Glomerular endothelial cell (primary cell): ENCODE measurements at places on chromosomes 12 and 14.

- DNase-seq: no peak
These were observed 94.7 kb upstream of the OR4E1 start for GRCh38 chr14:21768116-21768874.

- no peak for DNase-seq
These were observed 24.7 kb downstream of the RTRAF start for GRCh38 chr14:52013984-52014600.

DNA sequence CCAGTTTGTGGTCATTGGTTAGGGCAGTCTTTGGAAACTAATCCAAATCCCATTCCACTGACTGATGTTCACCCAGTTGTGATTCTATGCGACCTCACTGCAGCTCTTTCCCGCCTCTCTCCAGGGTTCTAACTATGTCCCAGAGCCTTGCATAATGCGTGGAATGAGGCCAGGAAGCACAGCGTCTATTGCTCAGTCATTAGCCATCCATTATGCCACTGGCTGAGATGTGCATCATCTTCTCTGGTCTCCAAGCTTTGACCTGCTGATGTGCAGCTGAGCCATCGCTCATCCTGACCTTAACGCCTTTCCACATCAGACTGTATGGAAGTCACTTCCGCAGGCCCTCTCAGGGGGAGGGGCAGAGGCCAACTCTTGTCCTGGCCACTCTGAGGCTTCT is 115.4 kb upstream of the VRK1 start:
- no peak for DNase-seq

DNA sequence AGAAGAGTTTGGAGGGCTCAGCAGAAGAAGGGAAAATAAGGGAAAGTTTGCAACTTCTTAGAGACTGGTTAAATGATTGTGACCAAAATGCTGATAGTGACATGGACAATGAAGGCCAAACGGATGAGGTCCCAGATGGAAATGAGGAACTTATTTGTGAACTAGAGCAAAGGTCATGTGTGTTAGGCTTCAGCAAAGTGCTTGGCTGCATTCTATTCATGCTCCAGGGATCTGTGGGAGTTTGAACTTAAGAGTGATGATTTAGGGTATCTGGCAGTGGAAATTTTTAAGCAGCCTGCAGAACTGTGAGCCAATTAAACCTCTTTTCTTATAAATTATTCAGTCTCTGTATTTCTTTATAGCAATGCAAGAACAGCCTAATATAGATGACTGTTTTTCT is 88.9 kb upstream of the ARHGAP5 start:
- DNase-seq: no peak

GRCh38 chr12:72330784-72331183 is 58.6 kb downstream of the TRHDE start:
- DNase-seq: no peak

DNA sequence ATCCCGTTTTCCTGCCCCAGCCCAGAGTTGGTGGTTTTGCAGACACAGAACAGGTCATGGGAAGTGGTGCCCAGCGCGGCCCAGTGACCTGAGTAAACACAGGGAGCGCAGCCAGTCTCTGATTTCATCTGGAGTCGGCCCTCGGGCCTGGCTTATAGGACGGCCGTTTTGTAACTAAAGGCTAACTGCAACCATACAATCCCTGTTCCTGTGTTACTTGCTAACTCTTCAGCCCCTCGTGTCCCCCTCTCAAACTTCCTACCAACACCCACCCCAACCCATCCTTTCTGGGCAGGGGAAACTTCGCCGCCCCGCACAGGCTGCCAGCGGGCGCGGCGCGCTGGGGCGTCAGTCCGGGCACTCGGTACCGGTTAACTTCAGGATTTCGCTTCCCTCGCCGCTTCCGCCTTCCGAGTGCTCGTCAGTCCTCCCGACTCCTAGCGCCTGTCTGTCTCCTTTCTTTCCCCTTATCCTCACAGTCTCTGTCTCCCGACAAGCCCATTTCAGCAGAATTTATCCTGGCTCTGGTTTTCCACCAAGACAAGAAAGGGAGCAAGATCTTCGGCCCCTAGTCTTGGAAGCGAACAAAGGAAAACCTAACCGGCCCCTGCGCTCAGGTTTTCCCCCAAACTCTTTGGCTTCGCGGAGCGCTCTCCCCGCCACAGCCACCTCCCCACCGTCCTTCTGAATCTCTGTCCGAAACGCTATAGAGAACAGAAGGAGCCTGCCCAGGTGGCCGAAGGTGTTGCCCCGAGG is 2.0 kb downstream of the SIX1 start:
- no peak for DNase-seq

DNA sequence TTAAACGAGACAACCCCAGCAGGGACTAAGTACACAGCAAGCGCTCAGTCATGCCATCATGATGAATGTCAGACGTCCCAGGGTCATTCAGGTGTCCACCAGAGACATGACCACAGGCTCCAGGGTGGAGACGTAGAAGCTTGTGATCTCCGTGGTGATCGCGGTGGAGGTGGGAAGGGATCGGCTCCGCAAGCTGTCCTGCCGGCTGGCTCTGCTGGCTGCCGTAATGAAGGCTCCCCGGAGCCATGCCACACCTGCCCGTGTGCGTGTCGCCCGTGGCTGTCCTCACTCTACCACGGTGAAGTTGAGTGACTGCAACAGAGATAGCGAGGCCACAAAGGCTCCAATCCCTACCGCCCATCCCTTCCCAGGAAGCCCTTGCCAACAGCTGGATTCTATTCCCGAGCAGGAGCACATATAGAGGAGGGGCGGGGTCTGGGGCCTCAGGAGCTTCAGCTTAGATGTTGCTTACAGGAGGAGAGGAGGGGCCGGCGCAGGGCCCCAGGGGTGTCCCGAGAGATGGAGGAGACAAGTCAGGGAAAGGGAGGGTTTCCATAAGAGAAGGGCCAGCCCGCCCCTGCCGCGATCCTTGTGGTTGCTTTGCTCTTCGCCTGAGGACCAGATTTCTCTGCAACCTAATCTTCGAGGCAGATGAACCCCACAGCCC is 332.6 kb upstream of the SFSWAP start:
- DNase-seq: no peak

GRCh38 chr12:75480469-75480949 is at the start of gene GLIPR1:
TSS of gene GLIPR1 (plus strand) at chr12:75480755. CDS start at chr12:75480881, 126 bp downstream.
- peak; percentile 89 for DNase-seq

GRCh38 chr14:96847451-96847850 is 50.3 kb downstream of the VRK1 start:
- no peak for DNase-seq

DNA sequence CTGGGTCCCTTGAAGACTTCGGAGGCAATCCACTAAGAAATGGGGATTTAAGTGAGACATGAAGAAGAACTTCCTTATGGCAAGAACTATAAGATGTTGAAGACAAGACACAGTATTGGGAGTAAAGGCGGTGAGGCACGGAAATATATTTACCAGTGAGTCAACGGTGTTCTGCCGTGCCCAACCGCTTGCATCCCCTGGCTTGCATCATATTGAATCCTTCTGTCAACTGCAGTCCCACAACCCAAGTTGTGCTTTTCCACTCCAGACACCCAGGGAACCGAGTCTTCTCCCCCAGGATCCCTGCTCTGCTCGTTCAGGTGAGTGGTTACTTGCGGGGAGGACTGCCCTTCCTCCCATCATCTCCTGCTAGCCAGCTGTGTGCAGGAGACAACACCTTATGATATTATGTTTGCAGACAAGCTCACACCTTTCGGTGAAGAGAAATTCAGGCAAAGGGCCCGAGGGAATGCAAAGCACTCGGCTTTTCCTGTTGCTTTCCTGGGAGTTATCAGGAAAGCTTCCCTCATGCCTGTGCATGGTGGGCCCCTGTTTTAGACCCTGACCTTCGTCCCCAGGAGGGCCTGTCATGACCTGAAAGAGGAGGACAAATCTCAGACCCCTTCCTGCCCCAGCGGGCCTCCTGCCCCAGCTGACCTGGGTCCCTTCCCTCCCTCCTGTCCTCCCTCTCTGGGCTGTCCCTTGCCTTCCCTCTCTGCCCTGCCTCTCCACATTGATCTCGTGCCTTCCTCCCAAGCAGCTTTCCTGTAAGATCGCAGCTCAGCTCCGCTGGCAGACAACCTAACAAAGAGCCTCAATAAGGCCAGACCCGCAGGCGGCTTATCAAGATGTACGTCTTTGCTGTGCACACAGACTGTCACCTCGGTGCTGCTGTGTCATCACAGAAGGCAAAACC is 4.3 kb upstream of the LRTM2 start:
- no peak for DNase-seq

DNA sequence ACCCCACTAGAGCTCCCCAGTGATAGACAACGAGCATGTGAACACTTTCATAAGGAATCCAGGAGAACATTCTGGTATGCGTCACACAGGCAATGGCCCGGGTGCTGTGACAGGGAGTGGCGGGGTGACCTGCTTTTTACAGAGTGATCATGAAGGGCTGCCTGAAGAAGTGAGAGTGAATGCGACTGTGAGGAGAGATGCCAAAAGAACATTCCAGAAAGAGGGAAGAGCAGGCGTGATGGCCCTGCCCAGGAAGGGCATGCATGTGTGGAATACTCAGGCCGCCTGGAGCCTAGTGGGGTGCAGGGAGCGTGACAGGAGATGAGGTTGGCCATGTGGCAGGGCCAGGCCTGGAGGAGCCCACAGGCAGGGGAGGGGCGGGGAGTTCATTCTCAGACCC is 53.8 kb downstream of the FZD10 start:
- DNase-seq: no peak

DNA sequence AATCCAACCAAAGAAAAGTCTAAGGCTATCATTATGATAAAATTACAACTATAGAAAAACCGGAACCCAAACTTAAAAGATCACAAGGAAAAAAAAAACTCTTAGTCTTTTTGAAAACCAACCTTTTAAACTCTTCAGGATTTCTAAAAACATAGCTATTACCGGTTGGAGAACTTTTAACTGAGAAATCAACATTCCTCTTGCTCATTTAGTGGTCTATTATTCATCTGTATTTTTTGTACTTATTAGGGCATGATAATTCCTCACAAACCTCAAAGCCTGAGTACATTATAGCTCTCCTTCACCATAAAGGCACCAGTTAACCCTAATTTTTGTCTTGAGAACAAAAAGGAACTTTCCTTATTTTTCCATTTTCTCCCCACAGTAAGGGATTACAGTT is 10.4 kb downstream of the LUM start:
- DNase-seq: no peak

GRCh38 chr12:98351089-98351488 is 164.3 kb upstream of the TMPO start:
- DNase-seq: no peak

- DNase-seq: no peak
These were observed 47.2 kb upstream of the PLEKHG3 start for GRCh38 chr14:64656986-64657385.

DNA sequence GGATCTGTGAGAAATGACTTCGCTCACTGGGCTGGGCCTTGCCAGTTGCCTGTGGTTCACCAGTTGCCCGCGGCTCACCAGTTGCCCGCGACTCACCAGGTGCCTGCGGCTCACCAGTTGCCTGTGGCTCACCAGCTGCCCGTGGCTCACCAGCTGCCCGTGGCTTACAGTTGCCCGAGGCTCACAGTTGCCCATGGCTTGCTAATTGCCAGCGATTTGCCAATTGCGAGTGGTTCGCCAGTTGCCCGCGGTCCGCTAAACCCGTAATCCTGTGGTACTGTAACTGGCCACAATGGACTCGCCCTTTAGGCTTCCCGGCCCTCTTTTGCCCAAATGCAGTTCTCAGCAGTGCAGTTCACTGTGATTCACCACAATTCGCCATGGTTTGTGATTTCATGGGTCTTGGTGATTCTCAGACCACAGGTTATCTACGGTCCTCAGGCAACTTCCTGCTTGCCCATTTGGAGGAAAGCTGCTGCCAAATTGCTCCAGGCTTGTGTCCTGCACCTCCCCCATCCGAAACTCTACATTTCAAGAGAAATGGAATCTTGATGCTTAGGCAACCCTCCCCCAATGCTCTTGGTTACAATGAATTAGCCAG is 15.0 kb upstream of the MEG3 start:
- no peak for DNase-seq

DNA sequence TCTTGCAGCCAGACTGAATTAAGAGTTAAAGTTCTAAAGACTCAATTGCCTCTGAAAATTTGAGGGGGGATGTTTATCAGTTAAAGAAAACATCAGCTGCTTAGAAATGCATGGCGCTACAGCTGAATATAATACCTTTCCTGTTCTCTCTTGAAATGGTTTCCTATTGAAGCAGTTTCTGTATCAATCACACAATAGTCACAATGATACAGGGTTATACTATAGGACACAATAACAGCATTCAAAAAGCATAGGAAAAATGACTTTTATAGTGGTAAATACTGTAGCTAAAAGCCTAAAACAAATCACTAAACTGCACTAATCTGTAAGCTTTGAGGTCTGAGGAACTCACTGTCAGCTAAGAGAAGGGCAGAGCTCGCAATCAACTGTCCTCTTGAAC is 15.2 kb downstream of the MDGA2 start:
- DNase-seq: no peak

DNA sequence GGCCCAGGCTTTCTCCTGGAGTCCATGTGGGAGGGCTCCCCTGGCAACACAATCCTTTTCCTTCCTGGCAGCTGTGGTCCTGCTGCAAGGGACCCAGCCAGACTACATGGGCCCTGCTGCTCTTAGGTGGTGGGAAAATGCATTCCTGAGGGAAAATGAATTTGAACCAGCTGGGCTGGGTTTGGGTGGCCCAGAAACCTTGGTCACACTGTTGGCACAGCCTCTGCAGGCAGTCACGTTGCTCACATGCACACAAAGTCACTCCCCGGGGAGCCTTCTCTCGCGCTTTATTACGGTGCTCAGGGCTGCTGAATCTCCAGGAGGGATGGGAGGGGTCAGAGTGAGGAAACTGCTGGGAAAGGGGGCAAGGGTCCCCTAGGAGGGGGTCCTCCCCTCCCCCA is 17.2 kb downstream of the PLEKHG3 start:
- no peak for DNase-seq

GRCh38 chr14:97109234-97109633 is 312.1 kb downstream of the VRK1 start:
- no peak for DNase-seq

GRCh38 chr12:120089105-120089504 is 27.4 kb downstream of the RAB35 start:
- no peak for DNase-seq

GRCh38 chr12:104280717-104281458 is 22.7 kb upstream of the EID3 start:
- no peak for DNase-seq

DNA sequence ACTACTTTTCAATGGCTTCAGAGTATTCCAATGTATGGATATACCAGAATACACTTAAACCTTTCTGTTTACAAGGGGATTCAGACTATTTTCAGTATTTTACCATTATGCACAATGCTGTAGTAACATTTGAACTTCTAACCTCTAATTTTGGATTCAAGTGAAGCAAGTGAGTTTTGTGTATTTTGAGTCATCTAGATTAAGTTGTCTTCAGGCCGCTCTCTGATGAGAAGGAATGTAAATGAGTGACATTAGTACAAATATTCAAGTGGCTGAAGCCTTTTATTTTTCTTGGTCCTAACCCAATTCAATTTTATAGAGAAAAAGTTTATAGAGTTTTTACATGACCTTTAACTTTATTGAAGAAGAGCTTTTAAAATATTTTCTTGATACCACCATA is 125.6 kb downstream of the PDE3A start:
- no peak for DNase-seq
